ENCODE measurements at places on chromosomes 1 and 21.

- no peak for DNase-seq
Observed at GRCh38 chr1:80218112-80218511, 1211.6 kb upstream of the ADGRL4 start.

DNA sequence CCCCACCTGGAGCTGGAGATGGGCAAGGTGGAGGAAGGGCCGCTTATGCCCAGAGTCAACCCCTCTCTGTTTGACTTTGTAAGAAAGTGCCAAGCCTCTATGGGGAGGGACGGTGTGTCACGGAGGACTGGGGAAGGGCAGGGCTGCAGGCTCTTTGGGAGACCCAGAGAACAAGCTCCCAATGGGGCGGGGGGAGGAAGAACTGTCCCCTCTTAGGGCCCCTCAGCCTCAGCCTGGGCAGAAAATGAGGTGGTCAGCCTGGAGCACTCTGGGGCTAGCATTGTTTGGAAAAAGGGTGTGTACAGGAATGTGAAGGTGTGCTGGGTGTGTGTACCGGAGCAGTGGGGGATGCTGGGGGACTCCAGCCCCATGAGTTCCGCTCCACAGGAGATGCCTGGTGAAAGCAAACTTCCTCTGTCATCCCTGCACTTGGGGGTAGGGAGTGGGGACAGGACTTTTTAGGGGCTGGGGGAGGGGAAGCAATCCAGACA is 1.2 kb upstream of the INAVA start:
- no peak for DNase-seq

DNA sequence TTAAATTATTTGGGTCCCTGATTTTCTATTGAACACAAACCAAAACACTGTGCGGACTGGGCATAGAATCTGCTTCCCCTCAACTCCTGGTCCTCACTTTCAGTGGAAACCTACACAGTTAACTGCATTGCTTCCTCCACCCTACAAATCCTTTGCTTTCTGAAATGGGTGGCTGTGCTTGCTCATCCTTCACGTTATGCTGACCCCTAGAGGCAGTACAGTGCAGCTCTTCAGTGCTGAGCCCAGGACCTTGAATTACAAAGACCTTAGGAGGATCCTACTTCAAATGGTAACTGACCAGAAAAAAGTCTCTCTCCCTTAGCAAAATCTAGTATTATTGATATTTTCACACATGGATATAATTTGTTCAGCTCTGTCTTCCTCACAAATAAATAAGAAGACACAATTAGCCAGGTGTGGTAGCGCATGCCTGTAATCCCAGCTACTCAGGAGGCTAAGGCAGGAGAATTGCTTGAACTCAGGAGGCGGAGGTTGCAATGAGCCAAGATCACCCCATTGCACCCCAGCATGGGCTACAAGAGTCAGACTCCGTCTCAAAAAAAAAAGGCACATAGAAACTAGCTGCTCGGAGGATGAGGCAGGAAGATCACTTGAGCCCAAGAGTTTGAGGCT is 63.4 kb upstream of the L1TD1 start:
- DNase-seq, result no peak

GRCh38 chr1:182330303-182330702 is 61.3 kb downstream of the GLUL start:
- DNase-seq, result no peak

DNA sequence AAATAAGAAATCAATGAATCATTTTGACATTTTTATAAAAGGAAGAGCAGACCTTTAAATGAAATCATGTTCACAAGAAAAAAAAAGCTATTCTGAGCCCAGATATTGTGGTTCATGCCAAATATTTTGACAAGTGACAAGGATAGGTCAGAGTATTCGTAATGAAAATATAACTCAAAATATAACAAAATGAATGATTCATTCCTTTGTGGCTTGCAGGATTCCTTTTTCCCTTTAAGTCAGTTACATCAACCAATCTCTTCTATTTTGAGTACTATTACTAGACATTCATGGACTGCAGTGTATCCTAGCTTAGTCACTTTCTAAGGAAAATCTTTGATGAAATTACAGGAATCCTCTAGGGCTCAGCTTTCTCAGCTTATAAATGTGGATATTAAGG is 188.7 kb downstream of the COL11A1 start:
- DNase-seq, result no peak

- no peak for DNase-seq
Observed at GRCh38 chr1:23273450-23274133, 56.3 kb upstream of the HTR1D start.

DNA sequence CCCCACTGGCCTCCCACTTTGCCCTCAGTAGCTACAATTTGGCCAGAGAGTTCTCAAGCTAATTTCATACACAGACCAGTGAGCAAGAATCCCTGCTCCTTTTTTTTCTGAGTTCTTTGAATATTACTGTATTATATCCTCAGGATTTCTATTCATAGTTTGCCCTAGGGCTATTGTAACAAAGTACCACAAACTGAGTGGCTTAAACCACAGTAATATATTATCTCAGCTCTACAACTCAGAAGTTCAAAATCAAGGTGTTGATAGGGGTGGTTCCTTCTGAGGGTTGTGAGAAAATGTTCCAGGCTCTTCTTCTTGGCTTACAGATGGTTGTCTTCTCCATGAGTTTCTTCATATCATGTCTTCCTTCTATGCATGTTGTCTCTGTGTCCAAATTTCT is 289.4 kb upstream of the ESRRG start:
- DNase-seq, result no peak

GRCh38 chr1:99438656-99439230 is 174.5 kb downstream of the PLPPR4 start:
- no peak for DNase-seq

DNA sequence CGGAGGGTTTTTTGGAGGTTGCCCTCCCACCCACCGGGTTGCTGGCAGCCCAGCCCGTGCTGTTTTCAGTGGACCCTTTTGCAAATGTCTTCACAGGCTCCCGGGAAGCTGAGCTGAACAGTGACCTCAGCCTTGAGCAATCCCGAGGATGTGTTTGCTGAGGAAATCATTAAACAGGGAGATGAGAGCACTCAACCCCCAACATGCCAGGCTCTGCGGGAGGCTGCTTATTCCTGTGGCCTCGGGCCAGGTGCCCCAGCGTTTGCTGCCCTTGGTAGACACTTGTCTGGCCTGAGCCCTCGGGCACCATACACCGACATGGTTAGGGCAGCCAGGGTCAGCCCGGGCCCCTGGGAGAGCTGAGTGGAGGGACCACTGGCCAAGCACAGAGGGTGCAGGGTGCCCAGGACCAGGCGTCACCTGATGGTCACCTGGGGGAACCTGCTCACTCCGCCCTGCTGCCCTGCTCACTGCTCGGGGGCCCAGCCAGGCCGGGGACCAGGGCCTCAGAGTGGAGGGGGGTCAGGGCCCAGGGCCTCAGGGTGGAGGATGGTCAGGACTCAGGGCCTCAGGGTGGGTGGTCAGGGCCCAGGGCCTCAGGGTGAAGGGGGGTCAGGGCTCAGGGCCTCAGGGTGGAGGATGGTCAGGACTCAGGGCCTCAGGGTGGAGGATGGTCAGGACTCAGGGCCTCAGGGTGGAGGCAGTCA is 42.5 kb upstream of the POFUT2 start:
- no peak for DNase-seq

DNA sequence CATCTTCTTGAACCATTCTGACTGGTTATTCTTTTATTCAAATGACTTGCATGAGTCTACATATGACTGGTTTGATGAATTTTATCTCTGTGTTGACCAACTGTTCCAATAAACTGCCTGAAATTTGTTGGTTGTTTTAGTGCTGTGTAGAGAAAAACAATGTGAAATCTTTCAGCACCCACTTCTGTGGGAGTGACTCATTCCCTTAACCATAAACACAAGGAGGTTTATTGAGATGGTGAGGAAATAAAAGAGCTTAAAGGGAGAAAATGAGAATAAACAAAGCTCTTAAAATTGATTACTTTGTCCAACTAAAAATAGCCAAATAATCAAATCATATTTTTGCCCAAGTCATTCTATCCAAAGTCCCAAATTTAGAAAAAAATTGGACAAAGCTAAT is 341.1 kb downstream of the TGFB2 start:
- DNase-seq, result no peak

GRCh38 chr1:206905295-206906164 is 8.3 kb downstream of the IL24 start:
- DNase-seq, result no peak

- DNase-seq, result no peak
Observed at GRCh38 chr1:202134645-202135172, 9.8 kb downstream of the ARL8A start.

DNA sequence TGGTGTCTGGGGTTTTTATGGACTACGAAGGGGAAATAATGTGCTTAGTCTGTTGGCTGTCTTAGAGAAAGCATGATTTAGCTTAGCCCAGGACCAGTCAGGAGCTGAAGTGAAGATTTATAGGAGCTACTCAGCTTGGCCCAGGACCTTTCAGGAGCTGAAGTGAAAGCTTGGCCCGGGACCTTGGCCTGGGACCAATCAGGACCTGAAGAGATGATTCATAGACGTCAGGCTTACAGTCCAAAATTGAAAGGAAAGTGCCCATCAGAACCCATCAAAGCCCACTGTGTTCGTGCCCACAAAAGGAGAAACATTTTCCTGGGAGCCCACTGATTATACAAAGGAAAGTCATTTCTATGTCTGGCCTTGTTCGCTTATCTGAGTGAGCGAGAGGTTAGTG is 35.6 kb downstream of the MSTO1 start:
- DNase-seq, result no peak

GRCh38 chr1:156089704-156090103 is 7.4 kb upstream of the MEX3A start:
- DNase-seq, result no peak

- no peak for DNase-seq
Observed at GRCh38 chr1:234705615-234706014, 95.6 kb upstream of the IRF2BP2 start.

DNA sequence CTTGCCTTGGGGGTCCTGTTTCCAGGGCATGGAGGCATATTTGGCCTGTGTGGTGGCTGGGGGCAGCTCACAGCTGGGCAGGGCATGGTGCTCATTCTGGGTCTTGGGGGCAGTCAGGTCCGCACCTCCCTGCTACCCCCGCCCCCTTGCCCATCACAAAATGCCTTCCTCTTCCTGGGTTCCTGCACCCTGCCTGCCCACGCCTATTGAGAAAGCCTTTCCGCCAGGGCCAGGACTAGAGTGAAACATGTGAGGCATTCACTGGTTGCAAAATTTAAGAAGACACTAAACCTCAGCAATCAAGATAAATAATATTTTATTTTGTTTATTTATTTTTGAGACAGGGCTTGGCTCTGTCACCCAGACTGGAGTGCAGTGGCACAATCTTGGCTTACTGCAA is 19.7 kb downstream of the PTAFR start:
- no peak for DNase-seq

DNA sequence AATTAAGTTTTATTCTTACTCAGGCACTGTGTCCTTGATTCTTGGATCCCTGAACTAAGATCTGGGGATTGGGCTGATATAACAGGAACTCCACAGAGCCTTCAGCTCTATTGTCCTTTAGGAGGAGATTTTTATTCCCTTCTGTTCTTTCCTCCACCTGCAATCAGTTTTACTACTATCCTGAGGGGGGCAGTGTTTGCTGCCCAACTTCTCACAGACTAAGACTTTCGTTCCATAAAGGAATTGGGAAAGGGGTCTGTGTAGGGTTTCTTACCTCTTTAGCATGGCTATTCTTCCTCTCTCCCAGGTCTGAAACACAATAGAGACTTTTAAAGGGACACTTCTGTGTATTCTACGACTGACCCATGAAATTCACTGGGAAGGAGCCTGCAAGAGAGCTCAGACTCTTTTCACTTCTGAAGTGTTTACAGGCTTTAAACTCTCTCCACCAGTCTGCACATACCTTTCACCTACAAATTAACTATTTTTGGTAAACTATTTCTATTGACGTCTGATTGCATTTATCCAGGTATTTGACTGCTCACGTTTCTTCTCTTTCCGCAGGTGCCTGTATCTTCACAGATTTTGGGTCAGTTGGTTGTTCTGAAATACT is 103.3 kb upstream of the DEPDC1 start:
- no peak for DNase-seq

GRCh38 chr1:214008791-214009422 is 21.1 kb downstream of the PROX1 start:
- DNase-seq, result no peak

DNA sequence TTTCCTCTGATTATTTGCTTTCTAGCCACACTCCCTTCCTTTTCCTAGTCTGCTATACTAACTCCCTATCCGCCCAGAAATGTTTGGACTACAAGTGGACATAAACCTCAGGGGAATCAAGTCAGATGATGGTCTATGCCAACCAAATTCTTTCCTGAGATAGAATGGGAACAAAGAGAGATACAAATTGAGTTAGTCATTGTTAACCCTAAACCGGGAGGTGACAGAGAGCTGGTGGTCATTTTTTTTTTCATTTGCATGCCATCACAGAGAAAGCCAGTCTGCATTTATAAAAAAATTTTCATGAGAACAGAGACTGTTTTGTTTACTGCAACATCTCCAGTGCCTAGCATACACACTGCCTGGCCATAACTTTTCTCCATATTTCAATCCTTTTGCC is 35.0 kb downstream of the MYSM1 start:
- DNase-seq, result no peak

- DNase-seq, result no peak
Observed at GRCh38 chr1:246728311-246728710, 4.1 kb downstream of the SCCPDH start.

DNA sequence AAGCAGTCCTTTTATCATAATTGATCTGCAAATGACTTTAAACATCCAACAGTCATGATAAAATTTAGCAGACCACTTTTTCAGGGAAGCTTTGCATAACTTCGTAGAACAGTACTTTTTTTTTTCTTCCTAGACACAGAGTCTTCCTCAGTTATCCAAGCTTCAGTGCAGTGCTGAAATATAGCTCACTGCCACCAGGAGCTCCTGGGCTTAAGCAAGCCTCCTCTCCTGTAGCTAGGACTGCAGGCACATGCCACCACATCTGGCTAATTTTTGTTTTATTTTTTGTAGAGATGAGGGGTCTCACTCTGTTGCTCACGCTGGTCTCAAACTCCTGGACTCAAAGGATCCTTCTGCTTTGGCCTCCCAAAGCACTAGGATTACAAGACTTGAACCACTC is 3.8 kb downstream of the F13B start:
- no peak for DNase-seq

DNA sequence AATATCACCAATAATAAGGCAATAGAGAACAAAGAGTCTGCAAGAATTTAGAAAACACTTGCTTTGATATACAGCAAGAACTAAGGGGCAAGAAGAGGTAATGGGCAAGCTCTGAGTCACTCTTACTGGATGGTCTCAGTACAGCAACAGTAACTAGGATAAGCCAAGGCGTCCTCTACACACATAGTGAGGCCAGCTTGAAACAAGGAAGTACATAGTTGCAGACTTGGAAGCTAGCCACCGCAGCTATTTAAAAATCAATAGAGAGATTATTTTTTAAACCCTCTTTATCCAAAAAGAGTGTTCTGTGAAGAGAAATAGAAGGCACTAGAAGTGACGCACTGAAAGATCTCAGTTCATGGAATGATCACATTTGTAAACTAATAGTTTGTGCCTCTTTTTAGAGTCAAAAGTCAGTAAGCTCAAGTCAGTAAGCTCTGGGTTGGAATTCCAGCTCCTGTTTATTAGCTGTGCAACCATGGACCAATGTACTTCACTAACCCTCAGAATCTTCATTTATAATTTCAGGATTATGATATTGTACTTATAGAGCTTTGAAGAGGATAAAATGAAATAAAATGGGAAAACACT is 118.6 kb downstream of the AKT3 start:
- no peak for DNase-seq

GRCh38 chr1:5347726-5348125 is 644.5 kb downstream of the NPHP4 start:
- no peak for DNase-seq
